ENCODE measurements at places on chromosomes 1 and 21.

- DNase-seq: peak; percentile 89
These were observed 84.6 kb downstream of the SYT2 start for GRCh38 chr1:202625416-202626360.

DNA sequence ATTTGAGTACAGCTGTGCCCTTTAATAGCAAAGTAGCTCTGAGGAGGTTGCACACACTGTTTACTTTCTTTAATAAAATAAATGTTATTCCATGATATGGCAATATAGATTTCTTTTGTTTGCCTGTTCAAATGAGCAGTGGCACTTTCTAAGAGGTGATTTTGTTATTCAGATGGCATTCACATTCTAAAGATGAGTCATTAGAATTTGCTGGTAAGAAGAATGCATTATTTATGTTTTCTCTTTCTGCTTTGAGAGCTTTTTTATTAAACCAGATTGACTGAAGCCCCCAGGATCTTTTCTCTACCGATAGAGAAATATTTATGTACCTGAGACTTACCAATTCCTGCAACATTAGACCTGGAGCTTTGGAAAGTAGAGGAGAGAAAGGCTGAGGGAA lies 11.2 kb upstream of the LEPR start:
- no peak for DNase-seq

- DNase-seq: peak; percentile 98
These were observed at the start of gene KRTCAP2 for GRCh38 chr1:155172732-155173477. Gene KRTCAP2, minus strand, starts transcription at chr1:155173304. Its CDS starts 80 bp downstream, at chr1:155173224.

DNA sequence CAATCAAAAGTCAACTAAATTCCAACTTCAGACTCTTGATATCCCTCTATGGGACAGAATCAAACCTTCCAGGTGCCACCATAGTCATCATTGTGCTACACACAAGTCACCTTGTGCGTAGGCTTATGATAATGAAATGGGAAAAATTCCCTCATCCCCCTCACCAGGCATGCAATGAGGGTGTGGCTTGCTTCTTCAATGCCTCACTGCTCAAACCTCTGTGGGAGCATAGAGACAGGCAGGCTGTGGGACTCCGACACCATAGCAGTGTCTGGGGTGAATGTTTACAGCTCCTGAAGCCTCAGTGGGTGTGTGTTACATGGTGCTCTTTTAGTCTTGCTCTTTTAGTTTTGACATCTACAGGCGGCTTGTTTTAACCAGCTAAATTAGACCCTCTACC lies 42.4 kb downstream of the ZNF697 start:
- DNase-seq: no peak

DNA sequence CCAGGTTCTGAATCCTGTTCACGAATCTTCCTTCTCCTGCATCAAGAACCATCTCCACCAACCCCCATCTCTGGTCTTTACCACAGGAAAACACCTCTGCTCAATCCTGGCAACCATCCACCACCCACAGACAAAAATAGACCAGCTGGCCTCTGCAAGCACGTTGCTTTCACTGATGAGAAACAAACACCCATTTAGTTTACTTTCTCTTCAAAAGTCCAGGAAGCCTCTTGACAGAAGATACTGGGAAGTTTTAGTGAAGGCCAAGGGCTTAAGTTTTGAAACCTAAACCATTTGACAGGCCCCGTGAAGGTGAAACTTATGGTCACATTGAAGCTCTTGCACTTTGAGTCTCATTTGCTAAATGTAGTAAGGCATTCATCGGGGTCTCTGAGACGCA lies 122.6 kb upstream of the PPP2R5A start:
- peak; percentile 46 for DNase-seq

DNA sequence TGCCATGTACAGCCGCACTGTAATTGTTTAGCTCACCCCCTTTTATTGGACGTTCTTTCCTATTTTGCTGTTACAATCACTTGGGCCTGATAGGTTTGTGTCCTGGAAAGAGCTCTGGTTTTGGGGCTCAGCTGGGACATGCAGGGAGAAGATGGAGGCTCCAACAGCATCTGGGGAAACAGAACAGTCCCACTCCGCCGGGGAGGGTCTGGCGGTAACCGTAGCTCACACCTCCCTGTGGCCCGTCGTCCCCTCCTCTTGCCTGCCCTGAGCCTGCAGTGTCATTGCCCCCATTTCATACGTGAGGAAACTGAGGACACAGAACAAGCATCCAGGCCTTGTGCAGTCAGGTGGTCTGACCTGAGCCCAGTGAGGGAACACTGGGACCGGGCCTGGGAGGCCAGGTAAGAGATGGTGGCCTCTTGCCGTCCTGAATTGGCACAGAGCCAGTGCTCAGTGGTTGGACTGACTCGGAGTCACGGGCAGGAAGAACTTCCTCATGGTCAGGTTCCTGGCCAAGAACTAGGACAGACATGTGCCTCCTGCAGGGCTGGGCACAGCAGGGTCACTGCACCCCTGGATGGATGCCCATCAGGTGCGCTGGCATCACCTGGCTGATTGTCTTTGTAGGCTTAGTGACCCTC lies 41.8 kb downstream of the S100B start:
- no peak for DNase-seq

GRCh38 chr1:32044234-32044633 lies 28.5 kb upstream of the TMEM39B start:
- DNase-seq: no peak

- no peak for DNase-seq
These were observed 1.7 kb downstream of the CFAP410 start for GRCh38 chr21:44337449-44337848.

- no peak for DNase-seq
These were observed 112.8 kb downstream of the LIPI start for GRCh38 chr21:14097881-14098499.

DNA sequence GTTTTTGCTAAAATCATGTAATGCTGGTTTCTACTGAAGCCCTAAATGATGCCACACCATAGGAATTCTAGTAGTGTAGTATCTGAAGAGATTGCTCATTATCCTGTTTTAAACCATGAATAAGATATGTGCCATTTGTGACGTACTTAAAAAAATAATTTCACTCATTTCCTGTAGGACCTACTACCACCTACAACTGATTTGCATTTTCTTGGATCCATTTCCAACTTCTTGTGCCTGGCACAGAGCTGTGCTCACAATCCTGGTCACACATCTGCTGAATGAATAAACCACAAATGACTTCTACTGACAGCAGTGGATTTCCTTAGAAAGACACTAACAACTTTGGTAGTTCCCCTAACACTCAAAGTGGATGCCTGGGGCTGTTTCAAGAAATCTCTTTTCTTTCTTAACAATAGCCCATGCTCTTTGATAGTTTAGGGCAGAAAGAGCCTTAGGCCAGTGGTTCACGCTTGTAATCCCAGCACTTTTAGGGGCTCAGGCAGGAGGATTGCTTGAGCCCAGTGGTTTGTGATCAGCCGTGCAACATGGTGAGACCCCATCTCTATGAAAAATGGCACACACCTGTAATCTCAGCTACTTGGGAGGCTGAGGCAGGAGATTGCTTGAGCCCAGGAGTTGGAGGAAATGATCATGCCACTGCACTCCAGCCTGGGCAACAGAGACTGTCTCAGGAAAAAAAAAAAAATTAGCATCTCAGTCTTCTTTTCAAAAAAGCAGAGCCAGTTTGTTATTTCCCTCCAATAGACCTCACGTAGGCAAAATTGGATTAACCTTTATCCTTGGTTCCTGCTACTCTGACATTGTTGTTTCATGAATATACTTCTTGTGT lies 13.0 kb upstream of the BATF3 start:
- DNase-seq: no peak

- no peak for DNase-seq
These were observed 755 bp downstream of the RPAP2 start for GRCh38 chr1:92299477-92300150.

GRCh38 chr1:63645317-63645716 lies 52.1 kb downstream of the PGM1 start:
- DNase-seq: no peak

DNA sequence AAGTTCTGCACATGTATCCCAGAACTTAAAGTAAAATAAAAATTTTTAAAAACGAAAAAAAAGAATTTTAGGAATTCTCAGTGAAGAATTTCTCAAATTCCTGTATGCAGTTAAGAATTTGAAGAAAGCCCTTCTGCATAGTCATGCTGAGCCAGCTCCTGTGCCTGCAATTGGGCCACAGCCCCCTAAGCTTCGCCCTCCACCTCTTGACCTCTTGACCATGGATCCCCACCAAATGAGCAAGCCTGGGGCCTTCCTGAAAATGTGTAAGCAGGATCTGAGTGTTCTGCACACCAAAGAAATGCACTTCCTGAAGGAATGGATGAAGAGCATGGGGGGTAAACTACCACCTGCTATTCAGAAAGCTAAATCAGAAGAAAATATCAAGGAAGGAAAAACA lies 52.0 kb downstream of the NBPF6 start:
- DNase-seq: no peak

DNA sequence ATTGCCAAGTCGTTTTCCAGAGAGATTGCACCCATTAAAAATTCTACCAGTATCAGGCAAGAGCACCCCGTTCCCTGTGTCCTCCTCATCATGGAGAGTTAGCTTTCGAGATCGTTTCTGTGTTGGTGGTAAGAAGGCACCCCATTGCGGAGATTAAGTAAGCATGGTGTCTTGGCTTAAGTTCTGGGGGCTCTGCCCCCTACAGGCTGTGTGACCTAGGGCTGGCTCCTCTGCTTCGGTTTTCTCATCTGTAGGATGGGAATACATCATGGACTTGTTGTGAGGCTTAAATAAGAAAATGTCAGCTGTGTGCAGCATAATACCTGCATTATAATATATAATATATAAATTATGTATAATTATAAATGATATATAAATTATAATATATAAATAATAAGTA lies 36.8 kb upstream of the TENT5C start:
- no peak for DNase-seq

DNA sequence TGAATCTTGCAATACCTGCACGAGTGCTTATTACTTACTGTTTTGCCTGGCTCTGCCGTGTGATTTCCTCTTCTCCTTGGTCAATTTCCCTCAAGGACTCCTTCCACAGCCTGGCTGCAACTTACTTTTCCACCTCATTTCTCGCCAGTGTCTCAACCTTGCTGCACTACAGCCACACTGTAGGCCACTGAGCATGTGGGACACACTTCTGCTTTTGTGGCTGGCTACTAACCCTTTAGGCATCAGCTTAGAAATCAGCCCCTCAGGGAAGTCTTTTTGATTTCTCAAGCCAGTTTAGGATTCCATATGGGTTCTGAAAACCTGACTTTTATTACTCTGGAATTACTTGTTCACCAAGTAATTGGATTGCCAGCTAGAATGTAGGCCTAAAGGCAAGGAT lies 5.2 kb upstream of the DMRTB1 start:
- no peak for DNase-seq

- no peak for DNase-seq
These were observed 18.6 kb upstream of the C1orf105 start for GRCh38 chr1:172401892-172402291.

DNA sequence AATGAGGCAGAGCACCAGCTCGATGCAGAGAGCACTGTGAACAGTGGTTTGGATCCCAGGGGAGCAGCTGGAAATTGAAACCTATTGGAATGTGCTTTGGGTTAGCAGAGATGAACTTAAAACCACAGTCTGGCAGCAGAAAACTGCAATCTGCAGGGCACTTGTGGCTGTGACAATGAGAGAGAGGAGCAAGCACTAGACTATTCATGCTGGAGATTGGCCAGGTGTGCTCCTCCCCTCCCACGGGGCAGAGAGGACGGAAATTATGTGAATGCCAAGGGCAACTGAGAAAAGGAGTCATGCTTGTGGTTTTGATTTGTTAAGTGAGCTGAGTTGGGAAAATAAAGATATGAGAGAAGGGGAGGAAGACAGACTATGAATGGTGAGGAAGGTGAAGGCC lies 38.1 kb downstream of the HSD3B2 start:
- no peak for DNase-seq

DNA sequence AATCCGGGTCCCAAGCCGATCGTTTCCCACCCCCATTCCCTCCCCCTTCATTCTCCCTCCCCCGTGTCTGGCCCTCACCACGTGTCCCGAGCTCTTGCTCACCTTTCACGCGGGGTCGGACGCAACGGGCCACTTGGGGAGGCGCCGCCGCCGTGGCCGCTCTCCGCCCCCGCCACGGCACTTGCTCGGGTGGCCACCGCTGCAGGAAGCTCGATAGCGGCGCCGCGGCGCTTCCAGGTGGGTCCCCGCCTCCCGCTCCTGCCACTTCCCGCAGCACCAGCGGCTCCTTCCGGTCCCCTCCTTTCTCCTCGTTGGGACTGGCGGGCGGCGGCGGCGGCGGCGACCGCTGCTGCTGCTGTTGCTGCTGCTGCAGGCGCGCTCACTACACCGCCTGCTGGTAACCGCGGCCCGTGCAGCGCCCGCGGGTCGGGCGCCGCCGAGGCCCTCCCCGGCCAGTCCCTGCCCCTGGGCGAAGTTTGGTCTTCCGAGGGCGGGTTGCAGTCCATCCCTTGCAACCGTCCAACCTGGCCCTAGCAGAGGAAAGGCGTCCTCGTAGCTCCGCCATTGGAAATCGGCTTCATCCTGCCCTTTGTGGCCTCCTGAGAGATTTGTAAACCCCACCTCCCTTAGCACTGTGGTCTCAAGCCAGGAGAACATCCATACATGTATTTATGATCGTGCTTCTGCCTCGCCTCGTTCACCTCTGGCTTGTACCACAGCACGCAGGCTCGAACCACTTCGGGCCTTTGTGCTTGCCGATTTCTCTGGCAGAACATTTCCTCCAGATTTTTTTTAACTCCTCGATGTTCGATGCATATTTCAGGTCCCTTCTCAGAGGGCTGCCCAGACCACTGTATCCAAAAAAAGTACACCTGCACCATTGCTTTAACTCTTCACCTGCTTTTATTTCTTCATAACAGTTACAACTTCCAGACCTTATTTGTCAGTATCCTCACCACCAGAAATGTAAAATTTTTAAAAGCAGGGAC lies 996 bp upstream of the ZZZ3 start:
- peak; percentile 90 for DNase-seq

GRCh38 chr1:83959824-83960498 lies 39.0 kb downstream of the TTLL7 start:
- no peak for DNase-seq

DNA sequence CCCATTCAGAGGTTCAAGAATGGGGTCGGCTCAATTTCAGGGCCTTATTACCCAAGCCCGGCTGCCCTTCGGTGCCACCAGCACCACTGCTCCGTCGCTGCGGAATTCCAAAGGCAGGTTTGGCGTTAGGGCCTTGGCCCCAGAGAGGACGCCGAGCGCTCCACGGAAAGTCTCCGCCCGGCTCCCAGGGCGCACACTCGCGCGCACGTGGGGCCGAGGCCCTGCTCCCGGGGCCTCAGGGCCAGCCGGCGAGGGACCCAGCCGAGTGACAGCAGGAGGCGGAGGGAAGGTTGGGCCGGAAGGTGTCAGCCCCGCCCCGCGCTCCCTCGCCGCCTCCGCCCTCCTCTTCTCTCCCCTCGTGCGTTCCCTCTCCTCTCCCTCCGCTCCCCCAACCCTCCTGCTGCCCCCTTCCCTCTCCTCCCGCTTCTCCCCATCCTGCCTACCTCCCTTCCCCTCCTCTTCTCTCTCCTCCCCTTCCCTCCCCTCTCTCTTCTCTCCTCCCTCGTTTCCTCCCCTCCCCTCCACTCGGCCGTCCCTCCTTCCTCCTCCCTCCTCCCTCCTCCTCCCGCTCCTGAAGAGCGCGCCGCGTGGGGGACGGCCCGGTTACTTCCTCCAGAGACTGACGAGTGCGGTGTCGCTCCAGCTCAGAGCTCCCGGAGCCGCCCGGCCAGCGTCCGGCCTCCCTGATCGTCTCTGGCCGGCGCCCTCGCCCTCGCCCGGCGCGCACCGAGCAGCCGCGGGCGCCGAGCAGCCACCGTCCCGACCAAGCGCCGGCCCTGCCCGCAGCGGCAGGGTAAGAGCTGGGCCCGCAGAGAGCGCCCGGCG lies at the start of gene ETS2:
TSS of gene ETS2 (plus strand) at position 602 of the 825 bp plus-strand sequence. CDS start 4,106 bp downstream, outside the sequence.
- DNase-seq: peak; percentile 91

- no peak for DNase-seq
These were observed 15.4 kb downstream of the RABGAP1L start for GRCh38 chr1:174174461-174175329.

Measured in GM13976 (cell line).